ENCODE measurements at places on chromosomes 12 and 14. TPM values are rescaled to one million over a fixed set of nuclear protein-coding genes. Genes with fewer than 3 reads are reported as not detected.

DNA sequence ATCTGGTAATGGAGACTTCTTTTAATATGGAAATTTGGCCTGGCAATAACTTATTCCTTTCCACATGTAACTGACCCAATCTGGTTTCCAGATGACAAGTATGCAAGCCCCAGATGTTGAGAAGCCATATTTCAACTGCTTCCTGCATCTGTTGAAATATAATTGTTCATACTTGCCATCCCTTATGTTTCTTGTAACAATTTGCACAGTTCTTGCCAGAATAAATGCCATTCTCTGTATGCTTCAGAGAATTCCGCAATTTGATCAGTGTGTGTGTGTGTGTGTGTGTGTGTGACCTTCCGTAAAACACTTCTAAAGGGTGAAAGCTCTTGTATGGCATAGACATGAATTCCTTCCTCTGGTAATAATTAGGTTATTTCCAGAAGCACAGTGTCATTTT is 1.8 kb upstream of the CLEC2A start:
- no peak overlapping the region for H3K27ac ChIP-seq
- no peak overlapping the region for H3K4me3 ChIP-seq
- no peaks in the 10 kb centered on the region for H3K36me3 ChIP-seq
- DNase-seq: no peak

DNA sequence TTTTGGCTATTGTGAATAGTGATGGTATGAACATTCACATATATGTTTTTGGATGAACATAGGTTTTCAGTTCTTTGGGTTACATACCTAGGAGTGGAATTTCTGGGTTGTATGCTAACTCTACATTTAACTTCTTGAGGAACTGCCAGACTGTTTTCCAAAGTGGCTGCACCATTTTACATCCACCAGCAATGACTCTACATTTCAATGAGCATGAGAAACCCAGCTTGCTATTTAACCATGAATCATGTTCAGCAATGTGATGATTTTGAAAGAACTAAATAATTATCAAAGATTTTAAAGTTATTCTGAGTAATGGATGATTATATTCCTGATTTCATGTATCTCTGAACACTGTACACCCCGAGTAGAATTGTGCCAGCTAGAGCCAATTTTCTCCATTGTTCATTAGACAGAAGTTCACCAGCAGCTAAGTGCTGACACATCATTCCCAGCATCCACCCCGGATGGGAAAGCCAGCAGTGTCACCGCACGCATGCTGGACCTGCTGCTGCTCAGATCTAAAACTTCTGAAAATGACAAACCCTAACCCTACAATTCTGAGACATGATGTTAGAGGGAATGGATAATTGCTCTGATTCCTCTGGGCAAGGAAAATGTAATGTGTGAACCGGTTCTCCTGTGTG is 13.3 kb upstream of the ANAPC5 start:
- peaks cover 7% of the 10 kb centered on the region for H3K4me1 ChIP-seq
- H3K4me3 ChIP-seq: no peak overlapping the region
- H3K36me3 ChIP-seq: no peaks in the 10 kb centered on the region
- no peak overlapping the region for H3K27ac ChIP-seq

GRCh38 chr14:88775532-88775931 is 17.2 kb downstream of the EML5 start:
- H3K27me3 ChIP-seq: peaks cover 4% of the 10 kb centered on the region
- DNase-seq: no peak
- H3K36me3 ChIP-seq: no peaks in the 10 kb centered on the region
- no peak overlapping the region for H3K27ac ChIP-seq

GRCh38 chr12:32155961-32156529 is 49.4 kb downstream of the BICD1 start:
- no peaks in the 10 kb centered on the region for H3K36me3 ChIP-seq
- no peak overlapping the region for H3K4me3 ChIP-seq
- H3K27me3 ChIP-seq: no peaks in the 10 kb centered on the region
- DNase-seq: no peak
- no peak overlapping the region for H3K27ac ChIP-seq
- H3K4me1 ChIP-seq: no peaks in the 10 kb centered on the region

DNA sequence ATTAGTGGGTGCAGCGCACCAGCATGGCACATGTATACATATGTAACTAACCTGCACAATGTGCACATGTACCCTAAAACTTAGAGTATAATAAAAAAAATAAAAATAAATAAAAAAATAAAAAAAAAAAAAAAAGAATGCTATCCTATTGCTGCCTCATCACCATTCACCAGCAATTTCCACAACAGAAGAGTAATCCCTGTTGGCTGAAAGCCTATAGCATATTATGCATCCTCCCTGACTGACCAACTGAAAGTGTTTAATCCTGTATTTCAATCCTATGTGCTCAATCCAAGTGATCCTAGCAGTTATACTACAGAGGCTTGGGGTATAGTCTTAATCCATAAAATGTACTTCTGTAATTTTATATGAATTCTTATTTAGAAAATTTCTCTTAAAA is 18.5 kb downstream of the DICER1 start:
- peaks cover 62% of the 10 kb centered on the region for H3K4me1 ChIP-seq
- H3K36me3 ChIP-seq: no peaks in the 10 kb centered on the region
- DNase-seq: no peak
- H3K4me3 ChIP-seq: no peak overlapping the region

GRCh38 chr14:89958966-89959365 is 3.2 kb downstream of the TDP1 start:
- no peak overlapping the region for H3K4me3 ChIP-seq
- no peak overlapping the region for H3K27ac ChIP-seq
- no peak for DNase-seq
- H3K4me1 ChIP-seq: peaks cover 16% of the 10 kb centered on the region
- no peaks in the 10 kb centered on the region for H3K27me3 ChIP-seq
- peaks cover 26% of the 10 kb centered on the region for H3K36me3 ChIP-seq

- H3K27ac ChIP-seq: peak overlapping the region; percentile 79
- peaks cover 6% of the 10 kb centered on the region for H3K4me1 ChIP-seq
- H3K4me3 ChIP-seq: peak overlapping the region; percentile 81
These were observed 499 bp downstream of the MIPOL1 start for GRCh38 chr14:37198273-37198598.

- no peaks in the 10 kb centered on the region for H3K4me1 ChIP-seq
- H3K4me3 ChIP-seq: no peak overlapping the region
- H3K36me3 ChIP-seq: no peaks in the 10 kb centered on the region
- no peaks in the 10 kb centered on the region for H3K27me3 ChIP-seq
- H3K27ac ChIP-seq: no peak overlapping the region
- no peak for DNase-seq
These were observed 258.1 kb downstream of the EGLN3 start for GRCh38 chr14:33692762-33693161.

GRCh38 chr12:68292151-68292943 is 38.9 kb upstream of the IL22 start:
- H3K27ac ChIP-seq: no peak overlapping the region
- H3K4me1 ChIP-seq: peaks cover 22% of the 10 kb centered on the region
- H3K36me3 ChIP-seq: no peaks in the 10 kb centered on the region

GRCh38 chr12:104201238-104202001 is 14.2 kb upstream of the TXNRD1 start:
- H3K36me3 ChIP-seq: no peaks in the 10 kb centered on the region
- no peak for DNase-seq

DNA sequence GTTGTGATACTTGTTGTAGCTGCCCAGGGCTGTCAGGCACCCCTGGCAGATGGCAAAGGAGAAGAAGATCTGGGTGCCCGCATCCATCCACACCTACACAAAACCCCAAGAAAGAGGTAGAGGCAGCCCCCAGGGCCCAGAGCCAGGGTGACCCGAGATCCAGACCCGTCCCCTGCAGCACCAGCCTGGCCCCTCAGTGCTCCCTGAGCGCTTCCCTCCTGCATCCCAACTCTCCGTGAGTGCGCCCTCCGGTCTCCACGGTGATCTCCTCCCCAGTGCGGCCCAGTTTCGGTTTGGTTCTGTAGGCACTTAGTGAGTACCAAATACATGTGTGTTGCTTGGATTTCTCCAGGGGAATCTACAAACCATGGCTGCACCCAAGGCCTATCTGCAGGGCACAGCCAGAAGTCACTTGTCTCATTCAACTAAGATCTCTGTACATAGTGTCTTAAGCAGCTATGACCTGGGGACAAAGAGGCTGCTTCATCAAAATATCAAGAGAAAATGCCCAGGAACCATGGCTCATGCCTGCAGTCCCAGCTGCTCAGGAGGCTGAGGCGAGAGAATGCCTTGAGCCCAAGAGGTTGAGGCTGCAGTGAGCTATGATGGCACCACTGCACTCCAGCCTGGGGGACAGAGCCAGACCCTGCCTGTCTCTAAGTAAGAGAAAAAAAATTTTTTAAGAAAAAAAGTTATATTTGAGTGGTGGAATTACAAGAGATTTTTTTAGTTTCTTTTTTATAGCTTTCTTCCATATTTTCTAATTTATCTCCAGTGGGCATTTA is 15.9 kb downstream of the SLC6A12 start:
- no peaks in the 10 kb centered on the region for H3K36me3 ChIP-seq
- peak; percentile 39 for DNase-seq
- no peak overlapping the region for H3K4me3 ChIP-seq
- no peak overlapping the region for H3K27ac ChIP-seq
- H3K4me1 ChIP-seq: peaks cover 9% of the 10 kb centered on the region
- no peaks in the 10 kb centered on the region for H3K27me3 ChIP-seq

- no peaks in the 10 kb centered on the region for H3K36me3 ChIP-seq
- H3K27ac ChIP-seq: no peak overlapping the region
- H3K4me1 ChIP-seq: no peaks in the 10 kb centered on the region
- H3K4me3 ChIP-seq: no peak overlapping the region
These were observed 59.3 kb downstream of the KIF26A start for GRCh38 chr14:104197449-104198247.

DNA sequence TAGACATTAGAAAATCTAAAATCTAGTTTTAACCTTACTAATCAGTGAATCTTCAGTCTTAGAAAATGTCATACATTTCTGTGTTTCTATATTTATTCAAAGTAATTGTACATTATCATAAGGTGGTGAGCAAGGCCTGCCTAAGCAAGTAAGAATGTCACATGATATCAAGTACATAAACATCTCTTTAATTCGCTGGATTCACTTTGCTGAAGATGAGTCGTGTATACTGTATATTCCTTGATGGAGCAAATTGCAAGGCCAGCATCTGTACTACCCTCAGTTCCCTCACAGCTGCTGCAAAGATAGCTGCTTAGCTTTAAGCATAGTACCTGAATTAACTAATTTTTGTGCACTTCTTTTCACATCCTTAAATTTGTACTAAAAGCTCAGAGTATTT is 8.5 kb upstream of the AK7 start:
- H3K36me3 ChIP-seq: peaks cover 28% of the 10 kb centered on the region
- H3K27me3 ChIP-seq: no peaks in the 10 kb centered on the region
- H3K4me3 ChIP-seq: no peak overlapping the region
- H3K4me1 ChIP-seq: no peaks in the 10 kb centered on the region
- H3K27ac ChIP-seq: no peak overlapping the region

- no peak for DNase-seq
- H3K4me3 ChIP-seq: no peak overlapping the region
- no peak overlapping the region for H3K27ac ChIP-seq
- peaks cover 14% of the 10 kb centered on the region for H3K4me1 ChIP-seq
These were observed 29.6 kb downstream of the SMUG1 start for GRCh38 chr12:54159140-54159539.

DNA sequence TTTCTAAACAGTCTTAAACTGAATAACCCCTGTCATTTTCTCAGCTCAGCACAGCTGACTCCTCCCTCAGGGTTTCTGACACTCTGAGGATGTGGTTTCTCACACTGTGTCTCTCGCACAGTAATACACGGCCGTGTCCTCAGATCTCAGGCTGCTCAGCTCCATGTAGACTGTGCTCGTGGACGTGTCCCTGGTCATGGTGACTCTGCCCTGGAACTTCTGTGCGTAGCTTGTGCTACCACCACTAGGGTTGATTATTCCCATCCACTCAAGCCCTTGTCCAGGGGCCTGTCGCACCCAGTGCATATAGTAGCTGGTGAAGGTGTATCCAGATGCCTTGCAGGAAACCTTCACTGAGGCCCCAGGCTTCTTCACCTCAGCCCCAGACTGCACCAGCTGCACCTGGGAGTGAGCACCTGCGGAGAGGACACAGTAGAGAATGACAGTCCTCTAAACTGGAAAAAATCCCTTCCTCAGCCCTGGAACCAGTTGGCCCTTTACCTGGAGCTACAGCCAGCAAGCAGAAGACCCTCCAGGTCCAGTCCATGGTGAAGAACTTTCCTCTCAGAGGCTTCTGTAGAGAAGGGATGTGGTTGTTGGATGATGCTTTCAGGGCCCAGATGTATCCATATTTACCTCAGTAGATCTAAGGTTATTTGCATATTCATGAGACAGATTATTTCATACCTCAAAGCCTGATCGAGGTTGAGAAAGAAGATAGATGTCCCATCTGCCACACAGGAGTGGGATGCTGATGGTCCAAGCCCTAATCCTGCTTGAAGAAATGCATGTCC is 984.8 kb downstream of the TMEM121 start:
- no peak for DNase-seq
- no peak overlapping the region for H3K27ac ChIP-seq
- H3K4me3 ChIP-seq: no peak overlapping the region

GRCh38 chr12:38385486-38385885 is 68.9 kb downstream of the ALG10B start:
- H3K36me3 ChIP-seq: no peaks in the 10 kb centered on the region
- no peaks in the 10 kb centered on the region for H3K27me3 ChIP-seq
- no peak overlapping the region for H3K4me3 ChIP-seq
- no peak overlapping the region for H3K27ac ChIP-seq

Gene CLEC7A
- total RNA-seq: 1.1 TPM

Gene MYH6
- total RNA-seq: 245 TPM

Gene TMEM30B
- total RNA-seq: 1.2 TPM

Gene APOF
- total RNA-seq: not detected
